ENCODE measurements at places on chromosomes 1 and 21.

GRCh38 chr1:165678509-165678908, 19.9 kb downstream of the ALDH9A1 start:
- no peak for DNase-seq

DNA sequence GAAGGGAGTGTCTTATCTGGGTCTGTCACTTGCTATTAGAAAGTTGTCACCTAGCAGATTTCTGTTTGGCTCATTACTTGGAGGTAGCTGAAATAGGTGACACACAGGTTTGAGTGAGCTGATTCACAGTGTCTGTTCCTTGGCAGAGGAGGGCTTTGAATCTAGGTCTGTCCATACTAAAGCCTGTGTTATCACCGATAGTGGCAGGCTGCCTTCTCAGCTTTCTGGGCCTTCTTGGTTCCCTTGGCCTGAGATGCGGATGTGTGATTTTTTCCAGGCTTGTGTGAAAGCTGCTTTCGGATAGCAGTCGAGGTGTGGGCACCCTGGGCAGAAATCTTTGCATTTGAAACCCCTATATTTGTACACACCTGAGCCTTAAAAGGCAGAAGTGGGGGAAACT, 73.9 kb downstream of the ACTL8 start:
- DNase-seq = no peak

- no peak for DNase-seq
Observed at GRCh38 chr1:222404710-222405109, 143.2 kb downstream of the HHIPL2 start.

DNA sequence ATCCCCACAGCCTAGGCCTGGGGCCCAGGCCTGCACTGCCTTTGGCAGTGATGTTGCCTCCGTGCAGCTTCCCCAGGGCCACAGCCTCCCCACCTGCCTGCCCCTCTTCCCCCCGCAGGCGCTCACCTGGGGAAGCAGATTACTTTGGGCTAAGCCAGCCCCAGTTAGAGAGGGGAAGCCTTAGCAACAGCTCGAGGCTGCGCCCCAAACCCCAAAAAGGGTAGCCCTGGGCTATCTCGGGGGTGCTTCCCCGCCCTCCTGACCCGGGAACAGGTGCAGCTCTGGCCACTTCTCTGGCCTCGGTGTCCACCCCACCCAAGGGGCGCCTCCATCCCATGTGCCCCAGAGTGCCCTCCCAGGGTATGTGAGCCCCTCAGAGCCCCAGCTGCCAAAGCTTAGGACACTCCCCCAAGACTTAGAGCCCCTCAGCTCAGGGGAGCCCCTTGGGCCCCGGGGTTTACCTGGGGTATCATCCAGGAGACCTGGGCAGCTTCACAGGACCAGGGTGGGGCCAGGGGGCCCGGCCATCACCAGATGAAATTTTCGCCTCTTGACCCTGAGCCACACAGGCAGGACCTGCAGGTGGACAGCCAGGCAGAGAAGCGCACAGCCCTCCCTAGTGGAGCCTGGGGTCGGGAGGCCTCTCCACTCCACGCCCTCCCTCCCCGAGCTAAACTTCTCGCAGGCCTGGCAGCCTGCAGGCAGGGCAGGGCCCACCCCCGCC, 3.3 kb upstream of the TTC34 start:
- DNase-seq = no peak

GRCh38 chr1:62989497-62989896, 205.6 kb downstream of the ATG4C start:
- DNase-seq = no peak

- DNase-seq = no peak
Observed at GRCh38 chr1:97806326-97806725, 114.5 kb downstream of the DPYD start.

Measured in stimulated activated CD4-positive, alpha-beta T cell treated with anti-CD3 and anti-CD28 coated beads, Interleukin-12 subunit alpha, Interleukin-12 subunit beta, amount 100 ng/mL, for 4 hours (primary cell).